ENCODE measurements at places on chromosomes 2 and 18. TPM values are rescaled to one million over a fixed set of nuclear protein-coding genes. Genes with fewer than 3 reads are reported as not detected.
A peak's percentile ranks its signal among the peaks of the same experiment; 100 is the strongest.

GRCh38 chr18:44901283-44901682 is 220.6 kb downstream of the SETBP1 start:
- DNase-seq, result no peak
- no peak overlapping the region for H3K4me3 ChIP-seq
- H3K4me1 ChIP-seq, result peaks cover 31% of the 10 kb centered on the region
- H3K27me3 ChIP-seq, result peaks cover 3% of the 10 kb centered on the region
- peaks cover 14% of the 10 kb centered on the region for H3K36me3 ChIP-seq

GRCh38 chr2:229407170-229407569 is 136.1 kb upstream of the PID1 start:
- no peaks in the 10 kb centered on the region for H3K27me3 ChIP-seq
- no peak for DNase-seq
- H3K4me1 ChIP-seq, result peaks cover 8% of the 10 kb centered on the region
- H3K4me3 ChIP-seq, result peak overlapping the region; percentile 15

- no peaks in the 10 kb centered on the region for H3K27me3 ChIP-seq
- no peaks in the 10 kb centered on the region for H3K36me3 ChIP-seq
- peak overlapping the region; percentile 72 for H3K4me3 ChIP-seq
- no peak for DNase-seq
- H3K4me1 ChIP-seq, result peaks cover 17% of the 10 kb centered on the region
- peak overlapping the region; percentile 53 for H3K27ac ChIP-seq
These were observed 2.9 kb downstream of the CTDP1 start for GRCh38 chr18:79682481-79682880.

DNA sequence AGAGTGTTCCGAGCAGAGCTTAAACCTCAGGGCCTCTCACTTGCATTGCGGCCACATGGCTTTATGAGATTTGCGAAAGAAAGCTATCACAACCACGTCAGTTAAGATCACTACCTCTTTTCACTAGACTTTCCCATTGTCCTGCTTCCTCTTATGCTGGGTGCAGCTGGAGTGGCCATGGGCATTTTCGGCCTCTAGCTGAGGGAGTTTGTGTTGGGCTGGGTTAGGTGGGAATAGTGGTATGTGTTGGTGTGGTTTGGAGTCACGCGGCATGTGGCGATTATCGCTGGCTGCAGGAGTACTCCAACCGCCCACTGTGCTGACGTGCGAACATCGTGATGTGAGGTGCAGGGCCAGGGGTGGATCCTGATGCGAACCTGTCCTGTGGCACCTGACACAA is 27.1 kb downstream of the RALB start:
- no peak overlapping the region for H3K4me3 ChIP-seq
- H3K27ac ChIP-seq, result no peak overlapping the region
- peaks cover 22% of the 10 kb centered on the region for H3K36me3 ChIP-seq
- no peaks in the 10 kb centered on the region for H3K27me3 ChIP-seq

DNA sequence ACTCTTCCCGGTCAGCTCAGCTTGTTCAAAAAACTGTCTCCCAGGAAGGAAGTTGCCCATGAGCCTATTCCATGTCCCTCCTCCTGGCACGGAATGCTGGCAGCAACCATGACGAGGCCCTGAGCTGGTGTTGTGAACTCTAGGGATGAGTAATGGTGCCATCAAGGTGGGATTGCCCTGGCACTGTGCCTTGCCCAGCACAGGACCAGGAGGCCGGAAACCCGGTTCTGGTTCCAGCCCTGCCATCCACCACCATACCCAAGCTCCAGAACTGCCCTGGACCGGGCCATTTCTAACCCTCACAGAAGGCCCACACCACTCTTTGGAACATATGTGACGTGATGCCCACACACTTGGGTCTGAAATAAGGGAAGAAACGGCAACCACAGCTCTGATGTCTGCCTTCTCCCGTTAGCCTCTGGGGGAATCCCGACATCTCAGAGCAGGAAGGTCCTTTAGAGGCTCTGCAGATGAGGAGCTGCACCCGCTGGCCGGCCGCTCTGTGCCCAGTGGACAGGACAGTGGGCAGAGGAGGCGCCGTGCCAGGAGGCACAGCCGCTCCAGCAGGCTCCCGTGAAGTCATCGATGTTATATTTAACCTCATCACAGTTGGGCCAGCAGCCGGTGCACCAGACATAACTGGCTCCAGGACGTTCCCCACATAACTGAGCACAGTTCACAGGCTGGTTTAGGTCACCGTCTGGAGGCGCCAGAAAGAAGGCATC is 462.1 kb upstream of the ID2 start:
- H3K27ac ChIP-seq, result no peak overlapping the region
- no peak overlapping the region for H3K4me3 ChIP-seq
- no peaks in the 10 kb centered on the region for H3K27me3 ChIP-seq
- no peaks in the 10 kb centered on the region for H3K36me3 ChIP-seq
- H3K4me1 ChIP-seq, result peaks cover 8% of the 10 kb centered on the region

GRCh38 chr2:98459496-98460175 is 15.0 kb downstream of the INPP4A start:
- H3K27me3 ChIP-seq, result no peaks in the 10 kb centered on the region
- H3K36me3 ChIP-seq, result peaks cover 8% of the 10 kb centered on the region
- DNase-seq, result no peak
- peaks cover 47% of the 10 kb centered on the region for H3K4me1 ChIP-seq

GRCh38 chr18:31744321-31745067 is 16.2 kb downstream of the SLC25A52 start:
- H3K27ac ChIP-seq, result no peak overlapping the region
- H3K4me3 ChIP-seq, result no peak overlapping the region
- no peaks in the 10 kb centered on the region for H3K27me3 ChIP-seq

DNA sequence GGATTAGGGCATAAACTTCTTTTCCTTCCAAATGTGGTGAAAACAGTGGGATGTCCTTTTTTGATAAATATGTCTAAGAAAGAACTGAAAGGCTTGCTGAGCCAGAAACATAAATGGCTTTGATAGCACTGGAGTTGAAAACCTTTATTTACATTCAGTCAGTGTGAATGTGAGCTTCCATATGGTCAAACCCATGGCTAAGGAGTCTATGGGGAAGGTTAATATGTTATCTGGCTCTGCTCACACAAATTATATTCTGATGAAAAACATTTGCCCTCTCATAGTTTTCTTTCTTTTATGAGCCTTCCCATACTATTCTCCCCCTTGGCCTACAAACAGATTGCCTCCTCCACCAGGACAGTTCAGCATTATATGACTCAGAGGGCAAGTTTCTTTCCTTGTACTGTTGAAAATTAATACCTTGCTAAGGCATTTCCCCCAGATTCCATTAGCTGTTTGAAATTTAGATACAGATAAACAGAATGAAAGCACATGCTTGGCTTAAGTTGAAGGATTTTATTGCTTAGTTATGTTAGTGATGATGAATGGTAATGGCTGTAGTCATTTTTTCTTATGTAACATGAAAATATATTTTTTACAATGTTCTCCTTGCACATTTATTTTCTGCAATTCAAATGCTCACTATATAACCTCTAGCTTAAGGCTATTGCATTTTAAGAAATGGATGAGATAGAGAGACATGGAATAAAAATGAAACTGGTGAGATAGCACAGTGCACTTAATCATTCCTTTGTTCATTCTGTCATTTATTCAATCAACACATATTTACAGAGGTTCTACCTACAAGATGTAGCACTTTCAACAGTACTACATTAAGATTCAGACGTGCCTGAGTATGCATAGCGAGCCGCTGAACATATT is 544.1 kb downstream of the LRRTM4 start:
- H3K4me3 ChIP-seq, result no peak overlapping the region
- no peaks in the 10 kb centered on the region for H3K36me3 ChIP-seq
- no peak overlapping the region for H3K27ac ChIP-seq
- no peak for DNase-seq
- H3K4me1 ChIP-seq, result peaks cover 24% of the 10 kb centered on the region
- H3K27me3 ChIP-seq, result no peaks in the 10 kb centered on the region

GRCh38 chr2:217614498-217614897 is 388.3 kb downstream of the TNS1 start:
- H3K27ac ChIP-seq, result no peak overlapping the region
- H3K4me3 ChIP-seq, result no peak overlapping the region
- peaks cover 42% of the 10 kb centered on the region for H3K4me1 ChIP-seq
- DNase-seq, result no peak

- H3K27ac ChIP-seq, result no peak overlapping the region
- no peaks in the 10 kb centered on the region for H3K36me3 ChIP-seq
- no peaks in the 10 kb centered on the region for H3K27me3 ChIP-seq
- no peak overlapping the region for H3K4me3 ChIP-seq
These were observed 134.1 kb upstream of the LRRTM1 start for GRCh38 chr2:80438686-80439085.

- no peak overlapping the region for H3K27ac ChIP-seq
- no peak overlapping the region for H3K4me3 ChIP-seq
- peaks cover 4% of the 10 kb centered on the region for H3K36me3 ChIP-seq
- no peak for DNase-seq
These were observed 76.6 kb downstream of the OSBPL1A start for GRCh38 chr18:24321071-24321470.

- H3K4me1 ChIP-seq, result peaks cover 8% of the 10 kb centered on the region
- no peaks in the 10 kb centered on the region for H3K27me3 ChIP-seq
- DNase-seq, result no peak
- H3K36me3 ChIP-seq, result peaks cover 8% of the 10 kb centered on the region
- H3K4me3 ChIP-seq, result no peak overlapping the region
These were observed 149.3 kb downstream of the PIEZO2 start for GRCh38 chr18:11000071-11000470.

DNA sequence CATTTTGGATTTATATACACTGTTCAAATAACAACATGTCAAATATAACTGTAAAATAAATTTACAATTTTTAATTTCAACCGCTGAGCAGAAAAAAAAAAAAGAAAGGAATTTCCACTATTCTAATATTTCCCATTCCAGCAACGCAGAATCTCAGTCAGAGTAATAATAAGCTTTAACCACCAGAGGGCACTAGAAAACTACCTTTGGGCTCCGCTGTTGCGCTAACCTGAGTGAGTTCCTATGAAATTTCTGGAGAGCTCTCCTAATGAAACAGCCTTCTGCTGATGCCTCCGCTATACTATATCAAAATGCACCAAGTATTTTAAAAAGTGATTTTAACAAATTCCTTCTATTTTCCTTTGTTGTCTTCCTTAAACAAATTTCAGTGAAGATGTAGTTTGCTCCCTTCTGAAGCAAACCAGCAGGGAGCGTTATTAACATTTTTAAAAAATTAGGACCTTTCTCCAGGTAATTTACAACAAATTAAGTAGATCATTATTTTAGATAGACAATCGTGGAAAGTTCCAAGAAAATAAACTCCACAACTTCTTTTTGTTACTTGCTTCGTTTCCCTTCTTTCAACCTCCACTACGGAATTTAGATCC is 23.0 kb downstream of the ERMN start:
- H3K4me3 ChIP-seq, result no peak overlapping the region
- H3K36me3 ChIP-seq, result no peaks in the 10 kb centered on the region
- no peak overlapping the region for H3K27ac ChIP-seq
- no peak for DNase-seq
- peaks cover 8% of the 10 kb centered on the region for H3K4me1 ChIP-seq

DNA sequence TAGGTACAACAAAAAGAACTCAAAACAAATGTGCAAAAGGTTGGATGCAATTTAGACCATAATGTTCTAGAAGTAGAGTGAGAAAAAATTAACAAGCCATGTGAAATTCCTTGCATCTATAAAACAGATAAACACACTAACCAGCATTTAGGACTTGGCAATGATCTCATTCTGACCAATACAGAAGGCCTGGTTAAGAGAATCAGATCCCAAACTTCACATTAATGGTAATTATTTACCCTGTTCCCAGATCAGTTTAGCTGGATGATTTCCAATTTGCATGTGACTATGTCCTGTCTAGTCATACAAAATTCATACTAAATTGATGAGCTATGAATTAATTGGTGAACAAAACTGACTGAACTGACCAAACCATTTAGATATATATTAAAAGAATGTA is 98.4 kb upstream of the FIGN start:
- DNase-seq, result no peak
- no peaks in the 10 kb centered on the region for H3K27me3 ChIP-seq
- H3K4me3 ChIP-seq, result no peak overlapping the region
- H3K36me3 ChIP-seq, result peaks cover 3% of the 10 kb centered on the region
- peaks cover 11% of the 10 kb centered on the region for H3K4me1 ChIP-seq

DNA sequence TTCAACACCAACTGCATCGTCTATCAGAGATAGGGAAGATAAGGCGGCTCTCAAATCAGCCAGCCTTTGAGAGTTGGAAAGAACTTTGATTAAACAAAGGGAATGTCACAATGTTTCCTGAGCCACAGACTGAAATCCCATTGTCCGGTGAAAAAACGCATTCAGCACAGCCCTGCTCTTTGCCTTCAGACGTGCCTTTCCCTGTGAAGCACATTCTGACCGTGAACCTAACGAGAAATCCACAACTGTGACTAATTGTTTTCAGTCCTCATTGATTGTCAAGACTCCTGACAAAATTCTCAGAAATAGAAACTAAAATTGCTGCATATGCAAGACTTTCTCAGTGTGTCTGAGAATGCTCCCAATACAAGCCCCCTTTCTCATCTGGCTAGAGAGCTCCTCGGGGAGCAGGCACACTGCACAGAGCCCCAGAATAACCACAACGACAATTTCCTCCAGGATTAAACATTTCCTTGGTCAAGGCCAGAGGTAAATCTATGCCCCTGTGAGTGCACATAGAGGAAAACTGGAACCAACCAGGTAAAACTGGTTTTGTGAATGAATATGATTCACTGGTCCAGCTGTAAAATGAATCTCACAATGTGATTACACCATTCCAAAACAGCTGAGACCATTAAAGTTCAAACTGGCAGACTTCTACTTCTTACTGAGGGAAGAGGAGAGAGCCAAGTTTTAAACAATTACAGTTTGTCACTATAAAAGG is 561.9 kb upstream of the ID2 start:
- H3K4me1 ChIP-seq, result peaks cover 48% of the 10 kb centered on the region
- peak overlapping the region; percentile 77 for H3K27ac ChIP-seq
- H3K27me3 ChIP-seq, result no peaks in the 10 kb centered on the region
- peak overlapping the region; percentile 72 for H3K4me3 ChIP-seq

DNA sequence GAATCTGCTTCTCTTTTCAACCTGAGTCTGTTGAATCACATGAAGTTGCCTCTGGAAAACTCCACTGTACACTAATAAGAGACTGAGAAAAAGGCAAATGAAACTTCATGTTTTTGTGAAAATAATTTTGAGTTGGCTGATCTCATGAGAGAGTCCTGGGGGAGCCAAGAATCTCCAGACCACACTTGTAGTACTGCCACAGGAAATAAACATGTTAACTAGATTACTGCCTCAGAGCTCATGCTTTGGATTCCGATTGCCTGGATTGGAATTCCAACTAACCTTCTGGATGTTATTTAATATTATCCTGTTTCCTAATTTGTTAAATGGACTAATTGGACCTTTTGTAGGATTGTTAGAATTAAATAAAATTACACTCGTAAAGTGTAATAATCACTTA is 25.2 kb downstream of the NUP35 start:
- H3K4me3 ChIP-seq, result no peak overlapping the region
- DNase-seq, result no peak
- H3K27ac ChIP-seq, result no peak overlapping the region
- H3K27me3 ChIP-seq, result no peaks in the 10 kb centered on the region
- no peaks in the 10 kb centered on the region for H3K4me1 ChIP-seq

The CKAP2L gene
- 9.7 TPM for total RNA-seq

The PLGLB1 gene
- 6.4 TPM for total RNA-seq

The EFR3B gene
- 5.3 TPM for total RNA-seq

The SNTG2 gene
- total RNA-seq, result 1.1 TPM

The CPLX4 gene
- total RNA-seq, result not detected

The SLC30A3 gene
- total RNA-seq, result 0.53 TPM

The WDR35 gene
- total RNA-seq, result 15.0 TPM

The AMER3 gene
- 10.9 TPM for total RNA-seq

The OTOF gene
- 0.05 TPM for total RNA-seq

The KLHL30 gene
- total RNA-seq, result 0.07 TPM

All from type B pancreatic cell (in vitro differentiated cells).